DMS153 (cell line): ENCODE measurements at places on chromosomes 7 and 10.

- DNase-seq = no peak
Observed at GRCh38 chr10:77581738-77582137, 55.9 kb downstream of the KCNMA1 start.

DNA sequence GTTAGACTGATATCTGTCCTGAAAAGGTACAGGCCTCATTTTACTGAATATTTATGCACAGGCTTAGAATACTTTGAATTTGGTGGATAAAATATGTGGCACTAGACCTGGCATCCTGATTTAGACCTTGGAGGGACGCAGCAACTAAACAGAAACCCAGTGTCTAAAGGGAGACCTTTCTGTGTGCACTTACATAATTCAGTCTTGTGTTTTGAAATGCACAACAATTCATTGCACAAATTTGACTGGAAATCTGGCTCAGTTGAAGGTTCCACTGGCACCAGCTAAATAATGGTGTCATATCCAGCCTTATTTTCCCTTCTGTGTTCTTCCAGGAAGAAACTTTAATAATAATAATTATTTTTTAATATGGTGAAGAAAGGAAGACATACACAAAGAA, 142.1 kb downstream of the SND1 start:
- DNase-seq = no peak

GRCh38 chr10:127276794-127277462, 80.5 kb upstream of the INSYN2A start:
- DNase-seq = no peak

GRCh38 chr7:107708956-107709355, 35.0 kb upstream of the CBLL1 start:
- no peak for DNase-seq

DNA sequence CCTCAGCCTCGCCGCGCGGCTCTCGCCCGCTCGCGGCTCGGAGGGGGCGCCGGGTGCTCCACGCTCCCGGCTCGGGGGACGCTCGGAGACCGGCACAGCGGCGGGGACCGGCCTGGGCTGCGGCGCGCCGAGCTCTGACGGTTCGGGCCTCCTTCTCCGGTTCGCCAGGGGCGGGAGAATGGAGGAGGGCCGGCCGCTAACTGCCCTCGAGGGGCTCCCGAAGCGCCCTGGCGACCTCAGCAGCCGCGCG, 232 bp upstream of the GRID1 start:
- DNase-seq = no peak

- no peak for DNase-seq
Observed at GRCh38 chr10:115710136-115710535, 562.9 kb downstream of the GFRA1 start.
